ENCODE measurements at places on chromosomes 11 and 22.

GRCh38 chr22:37739035-37739434, 42.2 kb downstream of the TRIOBP start:
- DNase-seq = no peak

- no peak for DNase-seq
Observed at GRCh38 chr22:49321477-49322055, 506.1 kb downstream of the BRD1 start.

- DNase-seq = no peak
Observed at GRCh38 chr11:88318017-88318416, 19.5 kb downstream of the CTSC start.

GRCh38 chr11:47587723-47588326, 1.3 kb downstream of the FAM180B start:
- DNase-seq = no peak

DNA sequence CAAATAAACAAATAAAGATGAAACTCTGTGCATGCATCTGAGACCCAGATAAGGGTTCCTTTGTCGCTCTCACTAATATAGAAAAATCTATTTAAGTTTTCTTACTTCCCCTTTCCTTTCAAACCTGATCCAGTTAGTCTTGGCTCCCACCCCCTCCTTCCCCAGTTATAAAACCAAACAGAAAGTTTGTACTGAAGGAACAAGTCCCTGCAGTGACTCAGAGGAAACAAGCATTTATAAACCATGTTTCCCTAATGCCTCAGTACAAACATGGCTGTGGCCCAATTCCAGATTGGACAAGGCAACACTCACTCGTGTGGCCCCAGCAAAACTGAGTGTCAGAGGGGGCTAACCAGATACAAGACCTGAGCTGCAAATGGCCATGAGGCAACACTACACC, 65.5 kb upstream of the ARHGAP20 start:
- no peak for DNase-seq

DNA sequence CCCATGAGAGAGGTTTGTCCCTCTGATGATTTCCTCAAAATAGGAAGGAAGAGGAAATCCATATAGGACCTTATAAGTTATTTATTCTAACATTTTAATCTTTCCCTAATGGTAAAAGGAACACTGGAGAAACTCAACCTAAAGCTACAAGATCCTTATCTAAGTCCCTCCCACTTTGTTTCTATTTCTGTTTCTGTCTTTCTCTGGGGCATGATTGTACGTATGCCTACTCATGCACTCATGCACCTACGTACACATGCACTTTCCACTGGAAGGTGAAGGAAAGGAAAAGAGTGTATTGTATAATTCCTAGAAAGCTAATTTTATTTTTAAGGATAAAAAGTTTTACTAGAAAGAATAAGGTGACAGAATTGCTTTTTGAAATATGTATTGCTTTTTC, 125.0 kb downstream of the RAB38 start:
- DNase-seq = no peak

All from stimulated activated CD8-positive, alpha-beta memory T cell treated with anti-CD3 and anti-CD28 coated beads, Interleukin-7, amount 100 ng/mL, for 24 hours (primary cell).